Posterior vena cava (tissue), 2 donors: ENCODE measurements at places on chromosomes 3 and 15.

DNA sequence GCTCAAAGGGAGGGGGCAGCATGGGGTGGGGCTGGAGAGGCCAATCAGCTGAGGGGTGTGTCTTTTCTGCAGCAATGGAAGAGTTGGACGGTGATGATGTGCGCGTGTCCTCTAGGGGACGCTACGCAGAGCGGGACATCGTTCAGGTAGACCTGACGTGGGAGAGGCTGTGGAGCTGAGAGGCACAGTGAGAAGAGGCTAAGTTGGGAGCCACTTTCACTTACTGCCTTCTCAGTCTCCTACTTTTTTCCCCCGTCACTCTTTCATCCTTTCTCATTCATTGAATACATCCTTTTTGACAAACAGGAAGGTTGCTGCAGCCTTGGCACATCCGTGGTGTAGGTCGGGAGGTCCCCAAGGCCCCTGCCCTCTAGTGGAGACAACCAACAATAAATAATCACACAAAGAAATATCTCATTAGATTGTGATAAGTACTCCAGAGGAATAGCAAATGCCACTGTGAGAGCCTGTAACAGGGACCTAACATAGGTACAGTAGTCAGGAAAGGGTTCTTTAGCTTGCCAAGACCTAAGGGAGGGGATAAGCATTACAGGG lies 4.4 kb upstream of the BRPF1 start:
- no peak for DNase-seq

DNA sequence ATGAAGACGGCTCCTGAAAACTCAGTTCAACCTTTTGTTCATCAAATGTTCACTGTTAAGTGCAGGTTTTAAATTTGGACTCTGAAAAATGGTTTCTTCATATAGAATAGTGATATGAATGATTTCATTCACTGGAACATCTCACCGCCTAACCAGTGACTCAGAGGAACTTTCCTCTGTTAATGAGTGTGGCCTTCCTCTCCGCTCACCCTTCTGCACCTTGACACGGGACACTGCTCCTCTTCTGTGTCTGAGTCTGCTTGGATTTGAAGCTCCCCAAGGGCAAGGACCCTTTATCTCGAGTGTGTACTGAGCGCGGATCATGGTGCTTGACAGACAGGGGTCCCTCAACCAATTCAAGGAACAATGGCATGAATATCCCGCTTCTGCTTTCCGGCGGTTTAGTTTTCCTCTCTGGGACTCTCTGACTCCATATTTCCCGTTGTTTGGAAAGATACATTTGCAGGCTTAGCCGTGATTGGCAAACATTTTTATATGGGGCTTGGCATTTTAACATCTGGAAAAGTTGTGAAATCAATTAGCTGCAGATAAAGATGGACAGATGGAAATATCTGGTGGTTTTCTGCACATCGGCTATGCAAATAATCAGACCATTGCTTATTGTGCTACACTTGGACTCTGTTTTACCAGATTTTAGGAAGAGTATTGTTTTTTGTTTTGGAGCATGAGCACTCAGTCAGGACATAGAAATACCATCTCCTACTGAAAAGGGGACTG lies 20.9 kb downstream of the KBTBD8 start:
- DNase-seq, result no peak

DNA sequence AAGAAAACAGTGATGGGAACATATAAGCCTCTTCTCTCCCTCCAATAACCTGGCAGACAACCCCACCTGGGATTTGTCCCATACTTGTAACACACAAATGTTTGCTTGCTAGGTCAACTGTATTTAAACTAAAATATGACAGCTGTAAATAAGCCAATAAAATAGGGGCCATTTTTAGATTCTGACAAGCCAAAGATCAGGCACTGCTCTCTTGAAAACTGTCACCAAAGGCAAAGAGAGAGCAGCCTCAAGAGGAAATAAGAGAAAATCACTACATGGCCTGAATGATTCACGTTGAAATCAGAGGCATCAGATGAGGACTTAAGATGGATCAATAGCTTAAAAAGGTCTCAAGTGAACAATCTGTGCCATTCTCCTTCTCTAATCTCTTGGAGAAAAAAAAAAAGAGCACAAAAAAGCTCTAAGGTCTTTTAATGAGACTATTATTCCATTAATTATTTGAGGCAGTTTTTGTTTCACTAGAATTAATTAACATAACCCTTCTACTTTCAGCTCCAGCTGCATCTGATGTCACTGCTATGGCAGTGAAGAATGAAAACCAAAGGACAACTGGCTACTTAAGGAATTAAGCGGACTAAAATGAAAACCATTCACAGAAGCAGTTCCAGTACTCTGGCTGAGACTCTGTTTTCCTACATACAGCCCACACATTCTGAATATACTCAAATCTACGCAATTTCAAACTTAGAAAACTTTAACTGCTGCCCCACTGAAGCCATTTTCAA lies 19.0 kb downstream of the MYO5A start:
- DNase-seq, result no peak

DNA sequence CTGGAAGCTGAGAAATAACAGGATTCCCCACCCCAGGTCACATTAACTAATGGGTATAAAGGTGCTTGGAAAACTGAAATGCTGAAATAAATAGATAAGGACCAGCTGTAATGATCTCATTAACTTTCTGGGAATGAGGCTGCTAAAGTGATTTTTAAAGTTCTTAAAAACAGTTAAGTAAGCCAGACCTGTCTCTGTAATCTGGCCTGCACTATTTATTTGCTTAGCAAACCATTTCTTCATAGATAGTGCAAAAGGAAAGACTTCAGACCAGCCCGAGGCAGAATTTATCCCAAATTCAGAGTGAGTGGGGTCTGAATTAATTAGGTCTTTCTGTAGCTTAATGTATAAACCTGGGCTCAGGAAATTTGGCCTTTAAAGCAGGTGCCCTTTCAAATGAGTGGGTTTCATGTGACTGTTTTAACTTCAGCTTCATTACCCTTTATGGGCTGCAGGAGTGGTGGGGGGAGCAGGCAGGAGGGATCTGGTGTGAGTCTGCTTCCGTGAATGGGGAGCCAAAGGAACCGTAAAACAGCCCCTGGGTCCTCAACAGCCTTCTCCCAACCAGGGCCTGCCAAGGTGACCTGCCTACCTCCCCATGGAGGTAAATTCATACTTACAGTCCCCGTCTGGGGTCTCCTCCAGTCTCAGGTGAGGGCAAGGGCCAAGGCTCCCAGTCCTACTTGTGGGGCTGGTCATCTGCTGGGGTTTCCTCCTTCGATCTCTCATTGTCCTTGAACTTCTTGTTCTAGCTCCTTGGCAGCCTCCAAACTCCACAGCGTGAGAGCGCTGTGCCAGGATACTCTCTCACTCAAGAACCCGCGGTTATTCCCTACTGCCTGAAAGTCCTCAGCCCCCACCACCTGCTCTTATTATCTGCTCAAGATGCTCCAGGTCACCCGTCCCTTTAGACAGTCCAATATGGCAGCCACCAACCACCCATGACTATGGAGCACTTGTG lies 31.2 kb downstream of the MAGEF1 start:
- DNase-seq, result no peak
